Central memory CD4-positive, alpha-beta T cell (primary cell): ENCODE measurements at places on chromosomes 1 and 21.

GRCh38 chr21:35346697-35347096, 297.6 kb upstream of the RUNX1 start:
- no peak for DNase-seq

DNA sequence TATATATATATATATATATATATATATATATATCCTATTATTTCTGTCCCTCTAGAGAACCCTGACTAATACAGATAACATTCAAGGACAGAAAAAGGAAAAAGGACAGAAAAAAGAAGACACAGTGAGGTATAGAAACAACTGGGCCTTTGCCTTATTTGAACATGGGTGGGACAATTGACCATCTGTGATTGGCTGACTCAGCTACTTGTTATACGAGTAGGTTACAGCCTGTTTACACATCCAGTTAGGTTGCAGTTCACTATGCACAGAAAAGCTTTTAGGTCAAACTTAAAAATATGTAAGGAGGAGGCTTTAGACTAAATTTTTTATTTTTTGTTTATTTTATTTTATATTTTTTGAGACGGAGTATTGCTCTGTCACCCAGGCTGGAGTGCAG, 39.8 kb upstream of the RGS8 start:
- DNase-seq, result no peak

DNA sequence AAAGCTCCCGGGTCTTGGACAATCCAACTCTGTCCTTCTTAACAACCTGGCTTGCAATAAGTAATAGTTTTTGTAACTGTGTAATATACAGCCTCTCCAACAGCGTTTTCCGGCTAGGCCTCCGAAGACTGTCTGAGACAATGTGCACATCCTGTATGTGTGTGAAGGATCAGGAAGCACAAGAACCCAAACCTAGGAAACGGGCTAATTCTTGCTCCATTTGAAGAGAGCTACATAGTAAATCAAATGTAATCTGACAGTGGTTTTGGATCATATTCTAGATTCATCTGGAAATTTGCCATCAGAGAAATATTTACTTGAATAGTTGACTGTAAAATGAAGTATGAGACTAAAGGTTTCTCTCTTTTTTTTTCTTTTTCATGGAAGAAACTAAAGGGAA, 1.2 kb downstream of the GPR52 start:
- no peak for DNase-seq

- DNase-seq, result no peak
Measured at GRCh38 chr1:156118177-156118868, 3.8 kb downstream of the LMNA start.
